Neural progenitor cell (in vitro differentiated cells): ENCODE measurements at places on chromosomes 6 and 20. TPM values are rescaled to one million over a fixed set of nuclear protein-coding genes. Genes with fewer than 3 reads are reported as not detected.
A peak's percentile ranks its signal among the peaks of the same experiment; 100 is the strongest.

MYCT1 gene
- total RNA-seq: not detected in 2 replicates

PKIB gene
- 153 and 202 TPM in 2 replicates for total RNA-seq

STMND1 gene
- not detected in 2 replicates for total RNA-seq

SYTL3 gene
- 0.25 TPM in 1 of 2 replicates, not detected in the other for total RNA-seq

IRF4 gene
- total RNA-seq: 0.11 and 0.53 TPM in 2 replicates

DYNLT2 gene
- total RNA-seq: 3.3 and 4.7 TPM in 2 replicates

HTR1B gene
- total RNA-seq: not detected in 2 replicates

FGD2 gene
- total RNA-seq: 0.06 and 0.12 TPM in 2 replicates

LINC00237 gene
- not detected in 2 replicates for total RNA-seq

GRCh38 chr6:6751266-6751596 is 162.7 kb downstream of the LY86 start:
- DNase-seq: no peak

- DNase-seq: no peak
Measured at GRCh38 chr6:1580109-1580508, 29.6 kb upstream of the FOXC1 start.

DNA sequence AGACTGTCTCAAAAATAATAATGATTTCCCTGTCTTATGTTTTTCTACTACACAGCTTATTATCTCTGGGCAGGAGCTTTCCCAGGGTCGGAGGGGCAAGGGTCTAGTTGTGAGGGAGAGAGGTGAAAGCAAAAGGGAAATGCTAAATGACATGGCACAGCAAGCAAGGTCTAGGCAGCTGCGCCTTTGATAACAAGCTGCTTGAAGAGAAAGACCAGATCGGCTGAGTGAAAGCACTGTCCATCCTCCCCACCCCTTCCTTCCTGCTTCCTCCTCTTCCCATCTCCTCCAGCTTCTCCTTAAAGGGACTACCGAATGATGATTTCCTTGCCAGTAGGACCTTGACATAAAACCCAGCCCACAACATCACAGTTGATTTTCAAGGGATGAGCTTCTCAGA is 158.1 kb upstream of the AKAP12 start:
- DNase-seq: no peak

DNA sequence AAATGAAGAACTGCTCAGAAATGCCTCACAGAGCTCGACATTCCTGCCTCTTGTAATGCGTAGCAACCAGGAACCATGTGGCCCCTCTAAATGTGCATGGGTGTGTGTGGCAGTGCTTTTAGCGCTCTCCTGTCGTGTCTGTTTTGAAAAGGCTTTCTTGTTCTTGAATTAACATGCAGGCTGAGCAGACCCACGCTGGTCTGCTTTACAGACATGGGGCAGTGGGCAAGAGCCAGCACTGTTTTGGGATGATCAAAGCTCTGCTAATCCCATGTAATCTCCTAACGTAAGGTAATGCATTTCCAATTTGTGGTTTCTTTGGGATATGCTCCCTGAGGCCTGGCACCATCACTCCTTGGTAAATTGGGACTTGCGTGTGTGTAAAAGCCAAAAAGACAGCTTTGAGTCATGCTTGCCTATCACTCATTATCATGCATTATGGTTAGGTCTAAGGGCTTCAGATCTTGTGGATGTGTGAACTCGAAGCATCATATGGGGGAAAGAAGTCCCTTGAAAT is 11.8 kb downstream of the RIPOR2 start:
- DNase-seq: peak; percentile 56

- no peak for DNase-seq
Measured at GRCh38 chr20:62370807-62371587, 3.9 kb upstream of the LAMA5 start.

DNA sequence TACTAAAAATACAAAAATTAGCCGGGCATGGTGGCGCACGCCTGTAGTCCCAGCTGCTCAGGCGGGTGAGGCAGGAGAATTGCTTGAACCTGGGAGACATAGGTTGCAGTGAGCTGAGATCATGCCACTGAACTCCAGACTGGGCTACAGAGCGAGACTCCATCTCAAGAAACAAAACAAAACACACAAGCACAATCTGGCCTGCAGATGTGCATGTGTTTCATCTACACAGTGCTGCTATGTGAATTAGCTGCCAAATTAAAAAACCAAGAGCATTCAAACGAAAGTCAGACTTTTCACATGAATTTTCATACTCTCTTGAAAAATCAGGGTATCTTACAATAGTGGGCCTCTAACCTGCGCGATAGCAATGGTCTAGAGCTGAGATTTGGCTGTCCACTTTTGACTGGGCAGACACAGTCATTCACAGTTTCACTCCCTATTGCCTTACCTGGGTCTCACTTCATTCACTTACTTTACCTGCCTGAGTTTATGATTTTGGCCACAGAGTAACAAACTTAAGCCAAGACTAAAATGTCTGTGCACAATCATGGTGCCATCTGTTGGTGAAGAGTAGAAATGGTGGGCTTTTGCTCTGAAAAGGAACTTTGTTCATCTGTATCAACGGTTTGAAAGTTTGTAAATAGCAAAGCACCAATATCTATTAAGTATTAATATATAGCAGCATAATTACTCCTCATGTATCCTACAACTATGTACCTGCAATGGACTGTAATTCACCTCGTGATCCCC is 138.5 kb upstream of the UST start:
- DNase-seq: peak; percentile 8

- DNase-seq: no peak
Measured at GRCh38 chr6:127997496-127998164, 96.8 kb upstream of the THEMIS start.

GRCh38 chr6:139126931-139127330 is 7.9 kb upstream of the HECA start:
- no peak for DNase-seq

- DNase-seq: no peak
Measured at GRCh38 chr6:34295721-34296120, 46.9 kb upstream of the SMIM29 start.

DNA sequence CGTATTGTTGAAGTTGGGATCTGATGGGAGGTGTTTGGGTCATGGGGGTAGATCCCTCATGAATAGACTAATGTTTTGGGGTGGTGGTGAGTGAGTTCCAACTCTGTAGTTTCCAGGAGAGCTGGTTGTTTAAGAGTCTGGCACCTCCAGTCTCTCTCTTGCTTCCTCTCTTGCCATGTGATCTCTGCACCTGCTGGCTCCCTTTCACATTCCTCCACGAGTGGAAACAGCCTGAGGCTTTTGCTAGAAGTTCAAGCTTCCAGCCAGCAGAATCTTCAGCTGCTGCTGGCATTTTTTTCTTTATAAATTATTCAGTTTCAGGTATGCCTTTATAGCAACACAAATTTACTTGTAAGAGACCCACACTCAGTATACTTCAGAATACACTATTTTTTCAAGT is 1021.6 kb downstream of the EYS start:
- no peak for DNase-seq

- no peak for DNase-seq
Measured at GRCh38 chr6:123888771-123889513, 85.3 kb downstream of the NKAIN2 start.

- DNase-seq: no peak
Measured at GRCh38 chr6:112187736-112188135, 66.6 kb downstream of the LAMA4 start.

GRCh38 chr6:137645850-137646249 is 151.7 kb upstream of the OLIG3 start:
- no peak for DNase-seq

GRCh38 chr20:1005452-1006027 is 3.4 kb upstream of the RSPO4 start:
- peak; percentile 82 for DNase-seq

GRCh38 chr6:12779772-12780171 is 63.2 kb downstream of the PHACTR1 start:
- DNase-seq: no peak

DNA sequence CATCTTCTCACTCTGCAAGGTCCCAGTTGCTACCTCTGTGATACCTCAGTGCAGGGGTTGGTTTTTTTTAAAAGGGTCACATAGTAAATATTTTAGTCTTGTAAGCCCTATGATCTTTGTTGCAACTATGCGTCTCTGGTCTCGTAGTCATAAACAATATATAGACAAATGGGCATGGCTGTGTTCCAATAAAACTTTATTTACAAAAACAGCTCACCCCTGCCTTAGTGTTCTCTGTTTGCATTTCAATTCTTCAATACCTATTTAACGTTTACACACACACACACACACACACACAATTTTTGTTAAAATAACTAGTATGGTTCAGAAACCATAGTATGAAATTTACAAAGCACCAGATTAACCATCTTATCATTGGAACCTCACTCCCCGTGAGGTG is 216.8 kb downstream of the PREX1 start:
- DNase-seq: no peak

GRCh38 chr6:12637960-12638641 is 78.5 kb upstream of the PHACTR1 start:
- peak; percentile 76 for DNase-seq

DNA sequence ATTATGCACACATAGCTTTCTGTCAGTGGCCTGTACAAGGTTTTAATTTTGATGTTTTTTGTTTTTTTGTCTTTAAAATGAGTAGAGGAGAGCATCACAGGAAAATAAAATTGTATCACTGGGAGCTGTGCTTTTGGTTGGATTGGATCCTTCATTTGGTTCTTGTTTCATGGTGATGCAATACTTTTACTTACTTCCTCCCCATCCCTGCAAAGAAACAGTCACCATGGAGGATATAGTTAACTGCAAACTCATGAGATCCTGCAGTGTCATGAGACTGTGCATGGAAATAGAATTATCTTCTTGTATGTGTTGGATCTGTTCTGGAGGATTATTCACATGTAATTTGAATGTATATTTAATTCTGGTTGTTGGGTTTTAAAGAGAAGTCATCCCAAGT is 122.3 kb downstream of the JARID2 start:
- no peak for DNase-seq

DNA sequence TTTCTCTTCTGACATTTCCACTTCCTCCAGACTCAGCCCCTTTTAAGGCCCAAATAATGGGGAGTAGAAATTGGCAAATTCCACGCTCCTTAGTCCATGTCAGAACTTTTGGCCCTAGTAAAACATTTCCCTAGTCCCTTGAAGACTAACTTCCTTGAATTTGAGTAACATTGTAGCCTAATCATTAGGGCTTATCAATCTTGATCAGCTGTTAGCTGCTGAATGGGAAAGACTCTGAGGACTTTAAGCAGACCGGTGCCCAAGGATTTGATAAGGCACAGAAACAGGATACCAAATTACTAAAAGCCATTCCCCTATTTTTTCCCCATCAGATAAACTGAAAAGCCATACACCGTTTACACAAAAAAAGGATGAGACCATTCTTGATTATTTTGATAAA is 37.0 kb upstream of the ECI2 start:
- no peak for DNase-seq

DNA sequence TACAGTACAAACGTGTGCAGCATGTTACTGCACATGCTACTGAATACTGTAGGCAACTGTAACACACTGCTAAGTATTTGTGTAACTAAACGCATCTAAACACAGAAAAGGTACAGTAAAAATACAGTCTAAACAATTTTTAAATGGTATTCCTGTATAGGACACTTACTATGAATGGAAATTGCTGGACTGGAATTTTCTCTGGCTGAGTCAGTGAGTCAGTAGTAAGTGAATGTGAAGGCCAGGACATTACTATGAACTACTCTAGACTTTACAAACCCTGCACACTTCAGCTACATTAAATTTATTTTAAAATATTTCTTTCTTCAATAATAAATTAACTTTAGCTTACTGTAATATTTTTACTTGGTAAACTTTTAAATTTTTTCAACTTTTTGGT is 225.0 kb upstream of the TENT5A start:
- DNase-seq: no peak

- no peak for DNase-seq
Measured at GRCh38 chr6:40774932-40775331, 187.8 kb upstream of the LRFN2 start.

DNA sequence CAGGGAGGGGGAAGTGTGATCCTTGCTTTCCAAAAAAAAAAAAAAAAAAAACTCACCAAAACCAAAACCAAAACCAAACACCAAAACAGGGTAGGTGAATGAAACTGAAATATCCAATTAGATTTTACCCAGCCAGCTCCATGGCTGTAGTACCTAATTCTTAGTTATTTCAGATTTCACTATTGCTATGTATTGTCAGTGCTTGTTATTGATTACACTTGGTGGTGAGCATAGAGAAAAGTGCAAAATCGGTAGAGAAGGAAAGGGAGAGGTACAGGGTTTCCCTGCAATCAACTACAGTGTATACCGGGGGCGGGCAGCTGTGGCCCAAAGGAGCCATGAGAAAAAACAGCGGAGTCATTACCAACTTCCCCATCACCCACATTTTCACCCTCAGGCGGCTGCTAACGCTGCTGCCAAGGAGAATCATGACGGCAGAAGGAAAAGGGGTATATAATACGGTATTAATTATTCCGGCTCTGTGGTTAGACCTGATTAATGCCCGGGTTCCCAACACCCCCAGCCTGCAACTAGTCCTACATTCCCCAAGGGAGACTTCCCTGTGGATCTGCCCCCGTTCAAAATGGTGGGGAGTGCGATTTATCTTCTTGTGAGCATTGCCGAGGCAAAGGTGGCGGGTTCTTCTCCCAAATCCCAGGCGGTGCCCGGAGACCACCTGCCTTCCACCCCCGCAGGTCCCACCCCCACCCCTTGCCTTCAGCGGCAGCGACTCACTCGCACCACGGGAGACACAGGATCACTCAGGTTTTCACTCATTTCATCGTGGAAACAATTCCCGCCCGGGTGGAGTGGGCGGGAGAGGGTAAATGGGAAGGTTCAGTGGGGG is at the start of gene C6orf62:
C6orf62 (minus strand) TSS at position 30 of the 847 bp plus-strand sequence. CDS start 486 bp downstream, outside the sequence.
- peak; percentile 45 for DNase-seq

DNA sequence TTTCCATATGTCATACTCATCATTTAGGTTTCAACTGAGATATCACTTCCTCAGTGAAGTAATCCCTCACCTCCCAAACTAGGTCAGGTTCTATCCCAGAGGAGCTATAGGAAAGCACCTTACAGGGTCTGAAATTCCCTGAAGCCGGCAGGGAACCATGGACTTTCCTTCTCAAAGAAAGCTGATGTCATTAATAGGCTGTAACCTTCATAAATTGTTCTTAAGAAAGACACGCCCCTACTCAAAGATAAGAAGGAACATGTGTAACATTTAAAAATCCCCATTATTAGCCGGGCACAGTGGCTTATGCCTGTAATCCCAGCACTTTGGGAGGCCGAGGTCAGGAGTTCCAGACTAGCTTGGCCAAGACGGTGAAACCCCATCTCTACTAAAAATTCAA is 50.0 kb upstream of the RNGTT start:
- DNase-seq: no peak

GRCh38 chr6:30754631-30755030 is 10.3 kb upstream of the IER3 start:
- DNase-seq: no peak

- DNase-seq: peak; percentile 69
Measured at GRCh38 chr6:103872678-103873077, 987.0 kb downstream of the HACE1 start.

GRCh38 chr6:38057994-38058393 is 238.5 kb downstream of the ZFAND3 start:
- no peak for DNase-seq

DNA sequence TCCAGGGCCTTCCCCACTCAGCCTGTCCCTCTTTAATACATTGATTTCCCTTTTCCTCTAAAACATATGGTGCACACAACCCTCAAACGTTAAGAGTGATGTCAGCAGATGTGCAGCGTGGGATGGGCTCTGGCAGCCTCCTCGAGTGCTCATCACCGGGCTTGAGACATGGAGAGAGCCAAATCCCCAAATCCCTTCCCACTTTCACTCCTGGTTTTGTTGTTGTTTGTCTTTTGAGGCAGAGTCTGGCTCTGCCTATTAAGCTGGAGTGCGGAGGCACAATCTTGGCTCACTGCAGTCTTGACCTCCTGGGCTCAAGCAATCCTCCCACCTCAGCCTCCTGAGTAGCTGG is 5.8 kb upstream of the PLTP start:
- no peak for DNase-seq

GRCh38 chr20:11302436-11302835 is 615.3 kb upstream of the BTBD3 start:
- no peak for DNase-seq
